ENCODE measurements at places on chromosomes 7 and 10.

GRCh38 chr10:102234888-102235597 lies 6.3 kb downstream of the PITX3 start:
- no peak for DNase-seq

DNA sequence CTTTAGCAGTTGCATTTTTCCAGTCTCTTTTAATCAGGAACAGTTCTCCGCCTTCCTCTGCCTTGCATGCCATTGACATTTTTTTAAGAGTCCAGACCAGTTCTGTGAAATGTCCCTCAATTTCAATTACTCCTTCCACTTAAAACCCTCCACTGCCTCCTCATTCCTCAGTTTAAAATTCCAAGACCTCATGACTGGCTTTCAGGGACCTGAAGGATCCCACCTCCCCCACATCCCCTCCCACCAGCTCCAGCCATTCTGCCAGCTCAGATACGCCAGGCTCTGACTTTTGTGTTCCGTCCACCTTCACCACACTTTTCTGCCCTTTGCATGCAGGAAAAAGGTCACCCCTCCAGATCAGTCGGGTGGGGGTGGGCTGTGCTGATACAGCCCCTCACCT lies 8.7 kb downstream of the TNRC18 start:
- no peak for DNase-seq

DNA sequence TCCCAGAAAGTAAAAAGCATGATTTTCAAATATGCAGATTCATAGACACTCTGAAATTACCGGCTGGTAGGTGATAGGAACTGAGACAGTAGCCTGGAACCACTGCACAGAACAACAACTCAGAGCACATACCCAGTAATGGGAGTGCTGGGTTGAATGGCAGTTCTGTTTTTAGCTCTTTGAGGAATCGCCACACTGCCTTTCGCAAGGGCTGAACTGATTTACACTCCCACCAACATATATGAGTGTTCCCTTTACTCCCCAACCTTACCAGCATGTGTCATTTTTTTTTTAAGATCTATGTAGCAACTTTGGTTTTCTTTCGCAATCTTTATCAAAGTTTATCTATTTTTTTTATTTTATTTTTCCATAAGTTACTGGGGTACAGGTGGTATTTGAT lies 358.8 kb downstream of the CALN1 start:
- DNase-seq = no peak

- no peak for DNase-seq
Measured at GRCh38 chr10:80471001-80471400, 16.9 kb downstream of the TSPAN14 start.

DNA sequence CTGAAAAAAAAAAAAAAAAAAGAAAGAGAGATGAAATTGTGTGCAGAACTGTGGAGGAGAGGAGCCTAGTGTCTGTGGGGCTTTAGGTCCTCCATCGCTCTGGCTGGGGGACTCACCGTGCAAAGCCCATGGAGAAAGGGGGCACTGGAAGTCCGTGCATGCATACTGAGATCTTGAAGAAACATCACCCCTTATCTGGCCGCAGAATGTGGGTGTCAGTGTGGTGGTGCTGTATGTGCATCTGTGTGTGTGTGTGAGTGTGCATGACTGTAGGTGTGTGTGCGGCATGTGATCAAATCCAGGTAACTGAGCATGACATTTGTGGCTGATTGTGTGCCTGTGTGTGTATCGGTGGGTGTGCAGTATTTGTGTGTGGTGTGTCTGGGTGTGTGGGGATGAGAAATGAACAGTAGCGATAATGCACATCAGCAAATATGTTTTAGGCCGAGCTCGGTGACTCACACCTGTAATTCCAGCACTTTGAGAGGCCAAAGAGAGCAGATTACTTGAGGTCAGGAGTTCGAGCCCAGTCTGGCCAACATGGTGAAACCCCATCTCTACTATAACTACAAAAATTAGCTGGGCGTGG lies 8.8 kb upstream of the CLDN3 start:
- no peak for DNase-seq

DNA sequence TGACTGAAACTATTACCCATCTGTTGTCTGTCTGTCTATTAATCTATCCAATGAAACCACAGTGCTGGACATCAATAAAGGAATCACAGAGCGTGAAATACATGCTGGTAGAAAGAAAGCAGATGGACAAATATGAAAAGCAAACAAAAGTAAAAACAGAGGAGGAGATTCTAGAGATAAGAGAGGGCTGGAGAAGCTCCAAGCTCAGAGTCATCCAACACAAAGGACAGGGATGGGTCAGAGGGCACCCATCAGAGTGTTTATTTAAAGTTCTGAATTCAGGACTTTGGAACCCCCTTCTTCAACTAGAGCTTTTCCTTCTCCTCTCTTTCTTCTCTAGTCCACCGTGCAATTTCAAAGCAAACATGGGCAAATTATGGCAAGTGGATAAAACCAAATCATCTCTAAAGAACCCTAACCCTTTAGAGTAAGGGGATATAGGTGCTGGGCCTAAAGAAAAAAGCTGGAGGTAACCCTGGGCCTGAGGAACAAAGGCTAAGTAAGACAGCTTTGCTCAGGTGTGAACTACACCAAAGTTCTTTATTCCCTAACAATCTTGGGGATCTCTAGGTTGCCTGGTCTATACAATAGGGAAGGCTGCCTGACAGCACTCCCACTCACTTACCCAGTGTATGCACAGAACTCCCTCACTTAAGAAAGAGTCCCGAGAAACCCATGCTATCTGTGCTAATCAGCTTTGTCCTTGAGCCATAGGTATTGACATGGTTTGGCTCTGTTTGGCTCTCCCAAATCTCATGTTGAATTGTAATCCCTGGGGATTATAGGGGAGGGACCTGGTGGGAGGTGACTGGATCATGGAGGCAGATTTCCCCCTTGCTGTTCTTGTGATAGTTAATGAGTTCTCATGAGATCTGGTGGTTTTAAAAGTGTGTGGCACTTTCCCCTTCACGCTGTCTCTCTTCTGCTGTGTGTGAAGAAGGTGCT lies 97.0 kb downstream of the BAMBI start:
- no peak for DNase-seq

GRCh38 chr10:69652857-69653199 lies 22.8 kb downstream of the FAM241B start:
- DNase-seq = no peak

DNA sequence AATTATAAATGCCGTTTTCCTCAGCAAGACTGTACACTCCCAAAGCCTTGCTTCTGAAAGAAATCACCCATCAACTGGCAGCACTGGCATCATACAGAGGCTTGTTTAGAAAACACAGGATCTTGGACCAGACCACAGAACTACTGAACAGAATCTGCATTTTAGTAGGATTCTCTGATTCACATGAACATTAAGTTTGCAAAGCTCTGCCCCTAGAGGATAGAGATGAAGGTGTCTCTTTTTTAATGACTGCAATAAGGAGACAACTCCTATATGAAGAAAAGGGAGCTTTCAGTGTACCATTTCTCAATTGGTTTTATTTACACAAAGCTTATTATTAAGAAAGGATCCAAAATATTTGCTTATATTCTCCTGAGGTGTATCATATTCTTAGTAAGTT lies 172.7 kb downstream of the AGMO start:
- DNase-seq = peak; percentile 6

GRCh38 chr7:14123923-14124322 lies 134.5 kb upstream of the ETV1 start:
- no peak for DNase-seq

DNA sequence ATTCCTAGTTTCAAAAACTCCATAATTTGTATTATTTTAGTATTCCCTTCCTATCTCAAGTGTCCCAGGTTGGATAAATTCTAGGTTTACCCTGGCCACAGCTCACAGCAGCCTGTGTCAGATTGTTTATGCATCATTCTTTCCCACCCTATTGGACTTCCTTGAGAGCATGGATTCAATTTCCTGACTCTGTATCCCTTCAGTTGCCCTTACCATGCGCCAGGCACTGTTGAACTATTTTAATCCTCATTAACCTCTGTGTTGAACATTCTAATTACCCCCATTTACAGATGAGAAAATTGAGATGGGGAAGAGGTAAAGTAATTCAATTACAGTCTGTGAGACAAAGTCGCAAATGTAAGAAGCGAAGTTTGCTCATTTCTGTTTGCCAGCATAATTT lies 58.8 kb downstream of the STEAP1B start:
- DNase-seq = no peak

DNA sequence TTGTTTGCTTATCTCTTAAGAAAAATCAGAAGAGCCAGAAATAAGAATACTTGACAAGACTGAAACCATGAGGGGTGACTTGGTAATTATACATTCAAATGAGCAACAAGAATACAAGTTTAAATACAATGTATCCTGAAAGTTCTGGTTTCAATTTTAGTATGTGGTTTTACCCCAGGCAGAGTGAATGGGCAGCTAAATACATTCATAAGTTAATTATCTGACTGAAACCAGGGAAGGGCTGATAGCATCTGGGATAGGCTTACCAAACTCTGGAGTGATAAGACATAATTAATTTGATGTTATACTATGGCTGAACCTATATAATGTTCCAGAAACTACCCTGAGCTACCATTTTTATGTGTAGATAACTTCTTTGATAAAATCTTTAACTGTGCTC lies 252.2 kb upstream of the PLXNA4 start:
- no peak for DNase-seq

DNA sequence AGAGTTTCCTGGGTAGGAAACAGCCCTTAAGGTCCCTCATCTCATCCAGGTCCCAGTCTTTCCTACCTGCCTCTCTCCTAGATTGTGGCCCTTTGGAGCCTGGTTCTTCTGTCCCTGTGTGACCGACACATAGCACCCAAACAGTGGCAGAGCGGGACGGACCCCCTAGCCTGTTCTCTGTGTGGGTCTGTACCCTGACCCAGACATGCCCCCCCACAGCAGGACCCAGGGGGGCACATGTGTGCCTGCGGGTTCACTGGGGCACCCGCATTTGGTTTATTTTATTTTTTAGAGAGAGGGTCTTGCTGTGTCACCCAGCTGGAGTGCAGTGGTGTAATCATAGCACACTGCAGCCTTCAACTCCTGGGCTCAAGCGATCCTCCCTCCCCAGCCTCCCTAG lies 11.5 kb downstream of the LIMK1 start:
- no peak for DNase-seq

DNA sequence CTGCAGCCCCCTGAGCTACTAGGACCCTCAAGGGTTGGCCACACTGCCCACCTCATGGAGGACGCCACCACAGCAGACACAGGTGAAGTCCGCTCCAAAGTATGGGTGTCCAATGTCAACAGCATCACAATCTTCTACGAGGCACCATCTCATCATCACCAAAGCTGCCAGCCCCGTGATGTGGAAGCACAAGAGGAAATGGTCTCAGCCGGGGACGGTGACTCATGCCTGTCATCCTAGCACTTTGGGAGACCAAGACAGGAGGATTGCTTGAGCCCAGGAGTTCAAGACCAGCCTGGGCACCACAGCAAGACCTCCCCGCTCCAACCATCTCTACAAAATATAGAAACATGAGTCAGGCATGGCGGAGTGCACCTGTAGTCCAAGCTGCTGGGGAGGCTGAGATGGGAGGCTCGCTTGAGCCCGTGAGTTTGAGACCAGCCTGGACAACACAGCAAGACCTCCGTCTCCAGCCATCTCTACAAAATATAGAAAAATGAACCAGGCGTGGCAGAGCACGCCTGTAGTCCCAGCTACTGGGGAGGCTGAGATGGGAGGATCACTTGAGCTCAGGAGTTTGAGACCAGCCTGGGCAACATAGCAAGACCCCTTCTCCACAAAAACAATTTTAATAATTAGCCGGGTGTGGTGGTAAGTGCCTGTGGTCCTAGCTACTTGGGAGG lies 48.8 kb upstream of the MYL10 start:
- DNase-seq = no peak

DNA sequence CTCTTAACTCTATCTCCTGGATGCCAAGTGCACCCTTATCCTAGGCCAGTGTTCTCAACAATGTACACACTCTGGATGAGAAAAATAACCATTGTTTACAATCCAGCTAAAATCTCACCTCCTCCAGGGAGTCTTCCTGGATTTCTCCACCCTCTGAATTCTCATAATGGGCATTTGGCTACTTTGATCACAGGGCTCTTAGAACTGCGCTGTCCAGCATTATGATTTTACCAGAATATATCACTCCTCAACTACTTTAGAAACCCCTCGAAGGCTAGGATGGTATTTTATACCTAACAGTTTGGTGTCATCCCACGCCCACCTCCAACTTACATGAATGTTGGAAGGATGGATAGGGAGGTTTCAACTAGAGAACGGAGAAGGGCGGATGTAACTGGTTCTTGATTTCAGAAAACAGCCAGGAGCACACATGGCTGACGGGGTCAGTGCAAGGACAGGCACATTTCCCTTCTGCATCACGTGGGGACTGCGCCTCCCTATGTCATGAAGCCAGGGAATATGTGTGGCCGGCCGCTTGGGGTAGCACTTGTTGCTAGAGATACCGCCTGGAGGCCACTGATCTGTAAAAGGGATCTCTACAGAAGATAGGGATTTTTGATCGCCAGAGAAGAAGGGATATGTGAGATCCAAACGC lies 1.2 kb upstream of the ATP6V0E2 start:
- DNase-seq = no peak

DNA sequence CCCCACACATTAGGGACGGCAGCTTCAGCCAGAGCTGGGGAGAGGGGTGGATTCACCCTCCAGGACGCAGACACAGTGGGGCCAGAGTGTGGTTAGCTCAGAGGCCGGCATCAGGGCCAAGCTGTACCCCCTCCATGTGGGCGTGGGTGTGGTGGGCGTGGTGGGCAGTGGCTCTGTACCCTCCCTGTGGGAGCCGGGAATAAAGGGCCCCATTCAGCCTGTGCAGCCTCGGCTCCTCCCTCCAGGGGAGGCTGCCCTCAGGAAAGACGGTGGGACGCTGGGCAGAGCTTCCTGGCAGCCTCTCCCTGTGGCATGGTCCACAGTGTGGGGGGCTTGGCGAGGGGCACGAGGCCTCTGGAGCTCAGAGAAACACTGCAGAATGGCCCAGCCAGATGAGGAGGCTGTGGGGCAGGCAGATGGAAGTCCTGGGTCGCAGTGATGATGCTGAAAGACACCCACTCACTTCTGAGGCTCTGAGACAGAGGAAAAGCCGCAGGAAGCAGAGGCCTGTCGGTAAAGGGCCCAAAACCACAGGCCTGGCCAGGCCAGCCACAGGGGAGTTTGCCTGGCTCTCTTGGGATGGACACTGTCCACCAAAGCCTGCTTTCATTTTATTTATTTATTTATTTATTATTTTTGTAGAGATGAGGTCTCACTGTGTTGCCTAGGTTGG lies 108.0 kb downstream of the SH3PXD2A start:
- no peak for DNase-seq

DNA sequence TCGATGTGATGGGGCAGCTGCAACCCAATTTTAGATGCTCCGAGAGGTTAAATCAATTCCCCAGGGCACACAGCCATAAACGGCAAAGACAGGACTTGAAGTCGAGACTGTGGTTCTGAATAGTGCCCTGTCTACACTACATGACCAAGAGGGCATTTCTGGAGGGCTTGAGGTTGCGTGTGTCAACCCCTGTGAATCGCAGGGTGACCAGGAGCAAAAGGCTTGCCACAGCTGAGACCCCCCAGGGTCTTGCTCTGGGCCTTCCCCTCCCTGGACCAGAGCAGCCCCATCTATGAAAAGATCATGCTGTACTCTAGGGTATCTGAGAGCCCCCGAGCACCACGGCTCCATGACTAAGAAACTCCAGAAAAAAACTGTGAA lies 26.8 kb upstream of the RASGEF1A start:
- no peak for DNase-seq
